DMS153 (cell line): ENCODE measurements at places on chromosomes 3 and 15.

- DNase-seq = no peak
These were observed 163.1 kb upstream of the HES1 start for GRCh38 chr3:193972832-193973231.

DNA sequence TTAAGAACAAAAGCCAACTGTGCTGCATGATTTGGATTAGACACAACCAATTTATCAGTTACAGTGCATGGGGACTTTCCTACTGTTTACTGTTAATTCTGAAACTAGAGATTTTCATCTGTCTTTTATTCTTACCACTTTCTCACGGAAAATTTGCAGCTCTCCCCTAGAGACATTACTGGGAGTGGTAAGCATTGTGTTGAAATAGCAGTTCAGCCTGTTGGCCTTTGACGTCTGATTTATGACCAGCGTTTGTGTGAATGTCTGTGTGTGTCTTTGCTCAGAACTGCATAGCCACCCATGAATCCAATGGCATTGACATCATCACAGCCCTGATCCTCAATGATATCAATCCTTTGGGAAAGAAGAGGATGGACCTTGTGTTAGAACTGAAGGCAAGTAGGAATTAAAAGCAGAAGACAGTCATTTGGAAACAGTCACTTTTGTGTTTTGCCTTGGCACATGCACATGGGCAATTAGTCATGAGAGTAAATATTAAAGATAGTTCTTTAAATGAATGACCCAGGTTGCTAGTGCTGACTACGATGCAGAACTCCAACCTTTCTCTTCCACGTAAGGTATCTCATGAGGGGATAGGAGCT is 202.2 kb upstream of the BHLHE40 start:
- peak; percentile 43 for DNase-seq

DNA sequence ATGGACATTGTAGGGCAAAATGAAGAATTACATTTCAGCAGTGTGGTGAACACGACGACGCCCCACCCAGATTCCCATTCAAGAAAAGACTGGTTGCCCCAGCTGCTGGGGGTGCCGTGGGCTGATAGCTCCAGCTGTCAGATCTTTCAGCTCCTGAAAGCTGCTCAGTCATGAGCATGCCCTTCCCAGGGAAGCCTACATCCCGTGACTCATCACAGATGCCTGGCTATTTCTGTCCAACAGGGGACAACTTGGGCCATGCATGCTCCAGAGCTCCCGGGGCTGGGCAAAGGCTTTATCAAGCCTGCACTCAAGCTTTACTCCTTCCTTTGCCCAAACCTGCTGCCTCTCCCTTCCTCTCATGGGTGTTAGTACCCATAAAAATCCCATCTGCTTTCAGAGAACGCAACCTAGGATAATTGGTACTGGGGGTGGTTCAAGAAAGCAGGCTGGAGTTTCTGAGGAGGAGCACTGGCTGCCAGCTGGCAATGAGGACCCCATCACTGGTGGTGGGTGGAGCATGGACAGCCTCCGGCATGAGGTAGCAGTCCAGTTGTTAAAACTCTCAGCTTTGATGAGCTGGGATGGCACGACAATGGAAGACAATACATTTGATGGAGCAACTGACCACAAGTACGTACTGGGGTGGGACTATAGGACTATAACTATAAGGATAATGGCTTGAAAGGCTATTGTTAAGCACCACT is 16.4 kb upstream of the ST8SIA2 start:
- DNase-seq = no peak

- no peak for DNase-seq
These were observed 46.8 kb downstream of the ITGA11 start for GRCh38 chr15:68385240-68385561.

GRCh38 chr3:77204788-77205187 is 164.9 kb downstream of the ROBO2 start:
- DNase-seq = no peak

DNA sequence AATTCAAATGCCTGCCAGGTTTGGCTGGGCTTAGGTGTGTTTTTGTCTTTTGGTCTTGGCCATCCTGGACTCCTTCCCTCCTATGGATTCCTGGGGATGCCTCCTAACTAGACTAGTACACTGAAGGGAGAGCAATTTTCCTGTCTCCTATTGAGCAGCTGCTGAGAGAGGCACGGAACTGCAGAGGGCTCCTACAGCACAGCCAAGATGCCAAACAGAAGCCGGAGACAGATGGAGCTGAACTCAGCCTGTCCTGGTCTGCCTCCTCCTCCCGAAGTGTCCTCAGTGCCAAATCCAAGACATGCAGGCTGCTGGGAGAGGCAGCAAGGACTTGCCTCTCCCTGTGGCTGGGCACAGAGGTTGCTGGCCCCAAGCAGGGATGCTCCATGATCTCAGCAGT is 256.6 kb upstream of the PROK2 start:
- DNase-seq = no peak

- DNase-seq = no peak
These were observed 773 bp downstream of the ANKRD28 start for GRCh38 chr3:15796771-15797641.

DNA sequence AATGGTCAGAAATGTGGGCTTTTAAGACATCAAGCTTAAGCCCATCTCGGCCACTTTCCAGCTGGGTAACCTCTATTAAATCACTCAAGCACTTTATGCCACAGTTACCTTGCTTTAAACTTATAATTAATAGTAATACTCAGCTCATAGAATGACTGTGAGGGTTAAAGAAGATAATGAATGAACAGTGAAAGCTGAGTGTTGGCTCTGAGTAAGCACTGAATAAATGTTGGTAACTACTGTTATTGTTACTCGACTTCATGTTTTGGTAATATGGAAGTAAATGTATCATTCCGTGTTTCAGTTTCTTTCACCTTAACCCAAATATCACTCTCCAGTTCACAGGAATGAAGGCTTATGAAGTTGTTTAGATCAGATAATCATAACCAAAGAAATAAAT is 23.9 kb upstream of the OSTN start:
- no peak for DNase-seq

DNA sequence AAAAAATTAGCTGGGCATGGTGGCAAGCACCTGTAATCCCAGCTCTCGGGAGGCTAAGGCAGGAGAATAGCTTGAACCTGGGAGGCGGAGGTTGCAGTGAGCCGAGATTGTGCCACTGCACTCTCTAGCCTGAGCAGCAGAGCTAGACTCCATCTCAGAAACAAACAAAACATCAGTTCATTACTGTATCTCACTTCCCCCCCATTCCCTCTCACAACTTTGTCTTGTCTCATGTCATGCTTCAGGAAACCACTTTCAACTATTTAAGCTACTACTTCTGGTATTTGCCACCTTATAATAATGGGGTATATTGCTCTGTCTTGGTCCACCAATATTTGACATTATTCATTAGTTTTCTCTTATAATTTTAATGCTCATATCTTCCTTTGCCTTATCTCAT is 26.2 kb downstream of the PIK3CA start:
- no peak for DNase-seq

- no peak for DNase-seq
These were observed 128.7 kb downstream of the DMXL2 start for GRCh38 chr15:51493892-51494291.

- no peak for DNase-seq
These were observed 20.0 kb upstream of the TRANK1 start for GRCh38 chr3:36964817-36965216.

- no peak for DNase-seq
These were observed 1045.8 kb downstream of the ROBO1 start for GRCh38 chr3:78721771-78722543.
